Amniotic stem cell (primary cell): ENCODE measurements at places on chromosomes 6 and 20.

DNA sequence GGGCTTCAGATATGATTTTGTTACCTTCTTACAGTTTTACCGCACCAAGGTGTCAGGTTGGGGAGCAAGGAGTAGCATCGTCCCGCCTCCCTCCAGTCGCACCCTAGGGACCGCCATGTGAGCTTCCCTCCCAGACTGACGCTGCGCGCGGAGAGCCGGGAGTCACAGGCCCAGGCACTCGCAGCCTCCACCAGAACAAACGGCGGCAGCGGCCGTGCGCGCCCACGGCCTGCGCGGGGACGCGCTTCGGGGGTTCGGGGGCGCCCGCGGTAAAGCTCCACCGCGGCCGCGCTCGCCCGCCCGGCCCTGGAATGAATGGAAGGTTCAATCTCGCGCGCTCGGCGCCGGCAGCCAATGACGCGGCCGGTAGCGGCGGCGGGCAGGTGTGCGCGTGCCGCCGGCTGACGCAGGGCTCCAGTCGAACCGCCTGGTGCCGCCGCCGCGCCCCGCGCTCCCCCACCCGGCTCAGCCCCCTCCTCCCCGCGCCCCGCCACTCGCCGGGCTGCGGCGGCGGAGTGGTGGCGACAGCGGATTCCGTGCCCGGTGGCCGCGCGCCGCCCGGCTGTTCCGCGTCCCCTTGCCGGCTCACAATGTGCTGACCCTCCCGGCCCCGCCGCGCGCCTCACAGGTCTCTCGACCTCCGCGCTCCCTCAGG lies 16.5 kb upstream of the LIN28B start:
- no peak for DNase-seq

DNA sequence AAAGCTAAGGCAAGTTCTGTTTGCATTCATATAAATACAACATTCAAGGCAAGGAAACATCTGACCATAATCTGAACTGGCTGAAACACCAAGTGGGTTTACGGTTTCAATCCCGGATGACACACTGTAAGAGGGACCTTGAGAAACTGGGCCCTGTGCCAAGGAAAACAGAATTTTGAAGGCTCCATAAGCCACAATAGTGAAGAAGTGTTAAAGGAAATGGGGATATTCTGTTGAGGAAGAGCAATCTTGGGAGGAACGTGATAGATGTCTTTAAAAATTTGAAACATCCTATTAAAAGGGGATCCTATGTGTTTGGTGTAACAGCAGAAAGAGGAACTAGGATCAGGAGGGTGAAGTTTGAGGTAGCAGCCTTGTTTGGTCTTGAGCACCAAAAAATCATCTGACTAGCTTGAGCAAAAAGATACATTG lies 82.4 kb upstream of the TAB2 start:
- DNase-seq = no peak

- no peak for DNase-seq
These were observed 459.7 kb upstream of the HTR1E start for GRCh38 chr6:86477500-86478148.

- peak; percentile 41 for DNase-seq
These were observed 1.9 kb downstream of the DDR1 start for GRCh38 chr6:30885999-30886896.

DNA sequence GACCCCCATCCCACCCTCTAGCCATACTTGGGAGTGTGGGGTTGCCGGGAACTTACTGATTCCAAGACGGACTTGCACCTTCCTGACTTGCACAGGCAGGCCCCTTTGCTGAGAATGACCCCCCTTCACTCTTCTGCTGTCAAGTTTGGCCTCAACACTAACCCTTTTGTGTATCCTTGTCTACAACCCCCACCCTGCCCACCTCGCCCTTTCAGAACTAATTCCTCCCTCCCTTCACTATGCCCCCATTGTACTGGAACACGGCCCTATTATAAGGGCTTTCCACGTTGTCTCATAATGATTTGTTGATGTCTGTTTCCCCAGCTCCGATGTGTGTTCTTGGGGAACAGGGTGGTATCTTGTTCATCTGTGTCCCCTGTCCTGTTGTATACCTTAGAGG lies 4.4 kb upstream of the NEDD9 start:
- DNase-seq = no peak

- no peak for DNase-seq
These were observed 20.5 kb downstream of the SIRPA start for GRCh38 chr20:1915725-1916124.

- DNase-seq = no peak
These were observed 3.9 kb downstream of the NFS1 start for GRCh38 chr20:35695245-35695749.

DNA sequence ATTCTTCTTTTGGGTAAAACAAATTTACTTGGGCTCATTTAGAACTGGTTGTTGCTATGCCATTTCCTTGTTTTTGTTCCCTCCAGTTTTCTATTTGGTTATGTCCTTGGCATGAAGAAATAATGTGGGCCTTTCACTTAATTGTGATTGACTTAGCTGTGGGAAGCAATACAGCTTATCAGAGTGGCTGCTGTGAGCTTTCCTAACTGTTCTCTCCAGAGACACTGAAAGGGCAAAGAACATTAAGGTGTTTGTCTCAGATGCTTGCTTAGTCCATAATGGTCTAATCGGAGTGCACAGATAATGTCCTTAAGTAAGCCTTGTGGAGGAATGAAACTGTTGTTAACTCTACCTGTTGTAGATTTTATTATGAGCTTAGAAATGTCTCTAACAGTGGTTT lies 56.6 kb downstream of the SH3BGRL2 start:
- no peak for DNase-seq

DNA sequence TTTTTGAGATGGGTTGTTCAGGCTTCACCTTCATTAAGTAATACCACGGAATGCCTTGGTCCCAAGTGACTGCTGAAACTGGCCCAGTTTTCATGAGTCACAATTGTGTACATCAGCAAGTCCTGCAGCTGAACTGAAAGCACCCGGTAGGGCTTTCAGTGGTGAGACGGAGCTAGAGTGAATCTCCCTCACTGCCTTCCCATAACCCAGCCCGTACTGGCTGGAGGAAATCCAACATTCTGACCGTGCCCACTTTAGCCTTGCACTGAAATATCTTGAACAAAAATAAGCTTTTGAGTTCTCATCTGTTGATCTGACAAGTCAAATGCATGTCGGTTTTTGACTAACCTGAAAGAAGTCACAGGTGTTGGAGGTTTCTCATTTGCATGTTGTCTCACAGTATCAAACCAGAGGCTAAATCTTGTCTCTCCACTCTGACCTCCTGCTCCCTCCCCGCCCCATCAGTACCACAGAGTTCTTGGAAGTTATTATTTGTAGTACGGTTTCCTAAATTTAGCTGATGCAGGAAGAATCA lies 35.9 kb downstream of the DUSP22 start:
- DNase-seq = no peak

DNA sequence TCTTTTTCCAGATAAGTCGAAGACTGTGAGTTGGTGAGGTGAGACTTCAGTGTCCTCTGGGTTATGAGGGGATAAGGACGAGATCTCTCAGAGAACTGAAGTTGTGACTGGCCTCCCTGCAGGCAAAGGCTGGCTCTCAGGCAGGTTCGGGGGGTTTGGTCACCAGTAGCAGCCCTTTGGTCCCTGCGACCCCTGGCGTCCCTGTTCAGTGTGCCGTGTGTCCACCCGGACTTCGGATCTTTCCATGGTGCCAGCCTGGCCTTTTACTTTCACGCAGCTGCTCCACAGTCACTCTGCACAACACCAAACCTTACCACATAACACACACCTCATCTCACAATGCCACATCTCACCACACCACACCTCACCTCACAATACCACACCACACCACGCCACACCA lies 131.9 kb downstream of the ERMARD start:
- no peak for DNase-seq

- peak; percentile 9 for DNase-seq
These were observed 16.5 kb downstream of the SMLR1 start for GRCh38 chr6:130843575-130844320.

- no peak for DNase-seq
These were observed 126.9 kb downstream of the OR2B2 start for GRCh38 chr6:27785294-27785693.

DNA sequence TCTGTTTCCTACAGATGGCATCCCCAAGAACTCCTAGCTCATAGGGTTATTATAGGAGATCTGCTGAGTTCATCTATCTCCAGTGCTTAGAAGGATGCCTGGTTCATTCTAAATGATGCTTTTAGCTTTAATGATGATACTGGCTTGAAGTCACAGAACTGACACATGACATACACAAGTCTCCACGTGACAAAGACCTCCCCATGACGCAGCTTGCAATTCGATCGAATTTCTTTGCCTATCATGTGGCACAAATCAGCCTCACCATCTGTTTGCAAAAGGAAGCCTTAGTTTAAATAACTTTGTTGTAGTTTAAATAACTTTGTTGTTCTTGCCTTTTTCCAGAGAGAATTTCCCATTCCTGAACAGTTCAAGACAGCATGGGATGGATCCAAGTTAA lies 44.1 kb upstream of the FAM8A1 start:
- DNase-seq = no peak

GRCh38 chr6:168149015-168149414 lies 70.0 kb upstream of the FRMD1 start:
- DNase-seq = no peak

GRCh38 chr6:165723326-165723725 lies 60.3 kb upstream of the PDE10A start:
- DNase-seq = no peak

DNA sequence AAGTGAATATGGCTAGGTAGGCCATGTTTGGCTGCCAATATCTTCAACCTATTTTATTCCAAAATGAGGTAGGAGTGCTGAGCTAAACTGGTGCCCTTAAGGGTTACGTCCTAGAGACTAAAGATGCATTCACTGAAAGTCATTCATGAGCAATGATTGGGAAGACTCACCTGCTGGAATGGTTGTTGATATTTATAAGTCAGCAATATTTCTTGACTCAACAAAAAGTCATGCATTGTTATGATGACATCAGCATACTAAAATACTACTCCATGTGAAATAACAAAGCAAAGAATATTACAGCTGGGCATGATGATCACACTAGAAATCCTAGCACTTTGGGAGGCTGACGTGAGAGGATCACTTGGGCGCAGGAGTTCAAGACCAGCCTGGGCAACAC lies 17.6 kb upstream of the NUP153 start:
- DNase-seq = no peak

- no peak for DNase-seq
These were observed 22.0 kb downstream of the FAM8A1 start for GRCh38 chr6:17622144-17622543.

DNA sequence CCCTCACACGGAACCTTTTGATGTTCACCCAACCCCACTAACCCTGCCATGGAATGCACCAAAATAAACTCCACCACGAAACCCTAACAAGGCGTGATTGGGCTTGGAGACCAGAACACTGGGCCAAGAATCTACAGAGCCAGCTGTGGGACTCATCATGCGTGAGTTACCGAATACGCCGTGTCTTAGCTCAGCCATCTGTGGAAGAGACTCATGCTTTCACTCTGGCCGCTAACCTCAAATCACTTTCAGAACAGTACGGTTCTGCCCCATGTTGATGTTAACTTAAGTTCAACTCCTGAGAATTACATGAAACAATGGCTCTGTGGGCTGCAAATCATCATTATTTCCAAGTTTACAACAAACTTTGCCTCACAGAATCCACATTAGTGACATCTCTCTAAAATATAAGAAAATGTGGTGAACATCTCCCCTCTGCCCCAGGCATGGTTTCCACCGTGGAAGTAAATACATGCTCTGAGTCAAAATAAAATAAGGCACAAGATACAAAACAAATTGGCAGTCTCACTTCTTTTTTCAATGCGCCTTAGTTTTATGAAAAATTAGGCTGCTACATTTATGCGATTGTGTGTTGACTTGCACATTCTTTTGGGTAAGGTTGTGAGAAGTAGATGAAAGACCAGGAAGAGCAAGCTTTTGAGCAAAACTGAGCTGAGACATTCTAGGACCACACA lies 308.9 kb upstream of the EXOC2 start:
- no peak for DNase-seq

- DNase-seq = no peak
These were observed 78.6 kb downstream of the AIG1 start for GRCh38 chr6:143139239-143139784.

DNA sequence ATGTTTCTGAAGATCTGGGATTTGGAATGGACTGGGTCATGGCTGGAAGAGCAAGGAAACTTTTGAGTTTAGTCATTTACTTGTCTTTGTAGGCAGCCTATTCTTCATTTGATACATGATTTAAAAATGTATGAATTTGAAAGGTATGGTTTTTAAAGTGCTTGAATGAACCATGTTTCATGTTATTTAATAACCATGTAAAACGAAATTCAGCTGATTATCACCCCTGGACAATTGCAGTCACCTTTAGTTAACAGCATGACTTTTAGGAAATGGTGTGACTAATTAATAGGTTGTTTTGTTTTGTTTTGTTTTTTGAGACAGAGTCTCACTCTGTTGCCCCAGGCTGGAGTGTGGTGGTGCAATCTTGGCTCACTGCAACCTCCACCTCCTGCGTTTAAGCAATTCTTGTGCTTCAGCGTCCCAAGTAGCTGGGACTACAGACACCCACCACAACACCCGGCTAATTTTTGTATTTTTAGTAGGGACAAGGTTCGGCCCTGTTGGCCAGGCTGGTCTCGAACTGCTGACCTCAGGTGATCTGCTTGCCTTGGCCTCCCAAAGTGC lies 2.1 kb downstream of the STX11 start:
- DNase-seq = no peak

DNA sequence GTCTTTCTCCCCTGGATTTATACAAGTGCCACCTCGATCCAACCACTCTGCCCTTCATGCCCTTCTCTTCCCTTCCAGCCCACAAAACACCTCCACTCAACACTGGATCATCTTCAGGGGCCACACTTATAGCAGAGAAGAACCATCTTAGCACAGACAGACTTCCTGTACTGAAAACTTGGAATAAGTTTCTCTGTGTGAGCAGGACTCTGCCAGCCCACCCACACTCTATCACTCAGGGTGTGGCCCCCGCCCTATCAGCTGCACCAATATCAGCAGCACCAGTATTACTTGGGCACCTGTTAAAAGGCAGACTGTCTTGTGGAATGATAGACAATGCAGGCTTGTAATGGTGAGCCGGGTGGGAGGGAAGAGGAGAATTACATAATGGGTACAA lies 86.7 kb downstream of the SCML4 start:
- no peak for DNase-seq

DNA sequence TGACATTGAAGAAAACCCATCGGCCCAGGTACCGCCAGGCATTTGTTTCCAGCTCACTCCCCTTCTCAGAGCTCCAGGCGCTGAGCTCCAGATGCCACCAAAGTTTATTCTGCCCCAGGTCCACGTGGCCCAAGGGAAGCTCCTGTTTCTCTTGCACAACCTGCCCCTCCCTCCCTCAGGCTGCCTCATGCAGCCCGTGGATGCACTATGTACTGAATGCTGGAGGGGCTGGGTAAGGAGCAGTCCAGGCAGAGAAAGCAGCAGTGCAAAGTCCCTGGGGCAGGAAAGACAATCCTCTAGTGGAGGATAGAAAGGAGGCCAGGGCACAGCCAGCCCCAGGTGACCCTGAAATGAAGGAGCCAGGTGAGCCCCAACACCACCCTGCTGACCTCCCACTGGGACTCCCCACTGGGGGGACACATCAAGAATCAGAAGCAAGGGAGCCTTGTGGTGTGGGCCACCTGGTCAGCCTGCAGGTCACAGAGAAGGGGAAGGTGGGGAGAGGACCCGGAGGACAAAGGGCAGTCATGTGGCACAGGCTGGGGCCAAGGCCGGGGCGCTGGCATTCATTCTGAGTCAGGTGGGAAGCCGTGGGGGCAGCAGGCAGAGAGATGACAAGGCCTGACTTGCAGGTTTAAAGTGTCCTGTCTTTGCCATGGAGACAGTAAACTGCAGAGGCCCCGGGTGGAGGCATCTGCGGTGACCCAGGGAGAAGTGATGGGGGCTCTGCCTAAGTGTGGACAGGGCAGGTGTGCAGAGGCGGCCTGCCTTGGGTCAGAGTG lies 230.1 kb downstream of the PREX1 start:
- no peak for DNase-seq

GRCh38 chr6:14766391-14766994 lies 479.4 kb upstream of the JARID2 start:
- DNase-seq = no peak
